ENCODE measurements at places on chromosomes 4 and X.

DNA sequence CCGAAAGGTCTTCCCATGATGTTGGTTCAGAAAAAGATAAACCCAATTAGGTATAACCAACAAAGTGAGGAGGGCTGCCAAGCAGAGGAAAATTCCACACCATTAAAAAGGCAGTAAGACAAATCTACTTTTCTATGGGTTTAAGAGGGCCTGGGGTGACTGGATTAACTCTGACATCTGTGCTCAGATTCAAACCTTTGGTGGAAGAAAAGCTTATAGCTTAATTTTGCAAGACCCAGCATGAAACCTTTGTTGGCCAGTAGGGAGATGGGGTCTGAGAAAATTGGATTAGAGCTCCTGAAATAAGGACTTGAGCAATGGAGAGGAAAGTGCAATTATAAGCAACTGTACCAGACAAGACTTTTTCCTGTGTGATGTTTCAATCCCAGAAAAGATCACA, 104.2 kb downstream of the KDR start:
- no peak for DNase-seq

DNA sequence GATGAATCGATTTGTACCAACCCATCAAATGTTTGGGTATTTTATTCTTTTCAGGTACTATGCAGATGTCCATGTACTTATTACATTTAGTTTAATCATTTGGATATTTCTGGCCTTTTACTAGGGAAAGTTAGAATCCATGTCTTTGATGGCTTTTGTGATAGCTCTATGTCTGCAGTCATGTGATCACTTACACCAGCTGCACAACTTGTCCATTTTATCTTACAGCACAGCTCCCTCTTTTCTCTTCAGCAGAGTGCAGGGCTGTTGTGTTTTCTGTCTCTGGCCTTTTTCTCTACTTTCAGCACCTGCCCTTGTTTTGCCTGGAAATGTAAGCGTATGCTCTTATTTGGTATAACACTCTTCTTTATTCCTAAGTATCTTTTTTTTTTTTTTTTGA, 30.6 kb downstream of the WWC2 start:
- DNase-seq: no peak

GRCh38 chr4:22850630-22851029, 157.9 kb downstream of the GBA3 start:
- DNase-seq: no peak

GRCh38 chr4:8470451-8471024, 30.0 kb downstream of the TRMT44 start:
- no peak for DNase-seq

DNA sequence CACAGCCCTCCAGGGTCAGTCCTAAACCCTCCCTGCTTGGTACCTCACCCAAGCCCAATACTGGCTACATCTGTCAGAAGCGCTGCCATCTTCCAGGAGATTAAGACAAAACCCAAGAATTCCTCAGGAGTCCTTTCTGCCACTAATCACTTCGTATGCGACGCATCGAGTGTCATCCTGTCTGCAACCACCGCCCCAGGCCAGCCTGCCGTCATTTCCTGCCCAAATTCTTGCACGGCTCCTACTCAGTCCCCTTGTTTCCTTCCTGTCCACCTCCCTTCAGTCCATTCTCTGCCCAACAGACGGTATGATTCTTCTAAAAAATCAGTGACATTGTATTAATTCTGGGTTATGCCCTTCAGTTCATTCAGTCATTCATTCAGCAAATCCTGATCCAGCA, 113.6 kb downstream of the NFKB1 start:
- DNase-seq: no peak

DNA sequence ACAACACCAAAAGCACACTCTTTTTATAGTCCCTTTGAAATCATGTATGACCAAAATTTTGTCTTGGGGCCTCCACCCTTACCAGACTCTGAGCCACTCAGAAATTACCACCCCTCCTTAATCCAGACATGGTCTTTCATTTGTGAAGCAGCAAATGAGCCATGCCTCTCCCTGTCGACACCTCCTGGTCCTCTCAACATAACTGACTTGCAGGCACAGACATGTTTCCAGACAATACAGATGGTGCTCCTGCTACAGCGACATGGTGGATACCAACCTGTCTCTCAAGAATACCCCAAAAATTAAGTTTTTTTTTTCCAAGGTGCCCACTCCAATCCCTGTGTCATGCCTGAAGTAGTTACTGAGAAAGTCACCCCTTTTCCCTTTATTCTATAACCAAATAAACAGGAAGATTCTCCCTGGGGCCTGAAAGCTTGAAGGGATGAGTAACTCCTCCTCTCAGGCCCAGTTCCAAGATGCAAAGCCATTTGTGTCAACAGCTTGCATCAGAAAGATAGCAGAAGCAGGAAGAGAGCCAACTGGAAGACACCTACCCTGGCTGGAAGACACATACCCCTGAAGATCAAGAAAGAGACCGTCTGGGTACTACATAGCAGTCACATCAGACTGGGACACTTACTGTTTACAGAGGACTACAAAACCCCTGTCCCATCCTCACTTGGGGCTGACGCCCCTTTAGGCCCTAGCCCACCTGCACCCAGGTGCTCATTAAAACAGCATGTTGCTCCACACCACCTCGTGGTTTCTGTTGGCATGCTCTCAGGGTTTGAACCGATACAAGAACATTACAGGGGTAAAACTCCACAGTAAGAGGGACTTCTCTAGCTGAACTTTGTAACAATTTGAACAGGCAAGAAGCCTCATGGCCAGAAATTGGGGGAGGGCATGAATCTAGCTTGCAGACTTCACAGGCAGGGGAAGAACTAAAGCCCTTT, 5.5 kb upstream of the UGT2B17 start:
- no peak for DNase-seq

DNA sequence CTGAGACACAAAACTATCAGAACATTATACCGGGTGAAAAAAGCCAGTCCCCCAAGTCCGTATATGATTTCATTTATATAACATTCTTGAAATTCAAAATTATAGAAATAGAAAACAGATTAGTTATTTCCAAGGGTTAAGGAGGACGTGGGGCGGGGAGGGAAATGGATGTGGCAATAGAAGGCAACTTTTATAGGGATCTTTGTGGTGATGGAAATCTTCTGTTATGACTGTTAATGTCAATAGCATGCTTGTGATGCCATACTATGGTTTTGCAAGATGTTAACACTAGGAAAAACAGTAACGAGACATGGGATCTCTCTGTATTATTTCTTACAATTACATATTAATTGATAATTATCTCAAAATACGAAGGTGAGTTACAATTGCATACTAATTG, 96.4 kb downstream of the LNX1 start:
- DNase-seq: no peak

DNA sequence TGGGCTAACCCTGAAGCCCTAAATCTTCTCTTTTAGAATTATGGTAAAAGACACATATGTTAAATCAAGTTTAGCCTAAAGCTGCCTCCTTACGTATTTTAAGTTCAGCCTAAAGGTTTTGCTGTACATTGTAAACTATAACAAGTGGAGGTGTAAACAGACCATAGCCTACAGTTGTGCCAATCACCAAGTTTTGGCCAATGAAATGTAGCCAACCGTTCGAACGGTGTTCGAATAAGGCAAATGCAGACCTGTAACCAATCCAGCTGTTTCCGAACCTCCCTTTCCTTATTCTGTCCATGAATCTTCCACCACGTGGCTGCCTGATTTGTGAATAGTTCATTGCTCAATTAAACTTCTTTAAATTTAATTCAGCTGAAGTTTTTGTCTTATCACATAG, 52.1 kb upstream of the TBC1D9 start:
- DNase-seq: no peak

DNA sequence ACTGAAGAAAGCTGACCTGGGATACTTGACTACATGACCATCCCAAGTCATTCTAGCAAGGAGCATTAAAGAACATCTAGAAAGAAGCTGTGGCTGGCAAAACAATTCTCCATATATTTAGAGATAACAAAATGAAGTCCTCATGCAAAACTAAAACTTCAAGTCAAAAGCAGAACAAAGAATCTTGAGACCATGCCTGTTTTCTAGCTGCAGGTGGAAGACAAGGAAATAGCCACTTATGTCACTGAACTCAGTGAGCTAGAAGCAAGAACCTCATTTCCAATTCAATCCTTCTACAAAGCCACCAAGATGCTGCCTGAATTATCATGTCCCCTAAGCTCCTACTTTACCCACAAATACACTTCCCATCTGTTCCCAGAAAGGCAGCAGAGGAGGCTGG, 13.8 kb downstream of the USP46 start:
- DNase-seq: no peak

GRCh38 chr4:100983426-100983825, 363.9 kb downstream of the PPP3CA start:
- DNase-seq: no peak

GRCh38 chr4:82261084-82261483, 112.7 kb downstream of the HNRNPD start:
- no peak for DNase-seq

- no peak for DNase-seq
Measured at GRCh38 chr4:104494822-104495559, at the start of gene CXXC4. Gene CXXC4 (minus strand): TSS chr4:104494894. CDS start chr4:104491802, 3,092 bp downstream.

- DNase-seq: no peak
Measured at GRCh38 chrX:34300871-34301270, 168.8 kb upstream of the FAM47A start.

Measured in KG1 (cell line).